Progenitor cell of endocrine pancreas (in vitro differentiated cells): ENCODE measurements at places on chromosomes 7 and 10.

DNA sequence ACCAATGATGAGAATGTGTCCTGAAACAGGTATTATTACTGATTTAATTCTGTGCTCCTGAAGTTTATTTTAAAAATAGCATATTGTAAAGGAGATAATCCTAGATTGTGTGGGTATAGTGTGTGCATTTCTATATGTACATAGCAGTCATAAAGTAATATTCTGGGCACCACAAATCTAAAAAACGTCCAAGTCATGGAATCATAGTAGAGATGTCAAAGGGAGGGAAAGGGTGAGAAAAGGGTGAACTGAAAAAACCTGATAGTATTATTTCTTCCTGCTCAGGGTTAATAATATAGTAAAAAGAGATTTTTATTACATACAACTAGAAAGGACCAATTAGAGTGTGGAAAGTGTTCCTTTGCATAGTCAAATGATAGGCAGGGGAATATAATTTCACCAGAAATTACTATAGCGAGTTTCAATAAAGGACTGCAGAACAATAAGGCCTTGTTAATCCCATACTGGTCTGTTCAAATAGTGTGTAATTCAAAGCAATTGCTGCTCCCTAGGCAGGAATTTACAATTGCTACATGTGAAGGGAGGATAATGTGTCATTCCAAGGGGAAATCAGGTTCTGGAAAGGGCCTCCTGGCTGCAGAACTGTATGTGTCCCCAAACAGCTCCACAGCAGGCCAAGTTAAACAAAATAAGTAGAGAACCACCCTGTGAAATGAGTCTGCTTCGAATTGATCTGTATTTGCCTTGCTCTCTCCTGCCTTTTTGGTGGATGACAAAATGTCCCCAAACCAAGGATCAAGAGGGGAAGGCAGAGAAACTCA is 42.5 kb upstream of the KMT2E start:
- no peak for DNase-seq

- DNase-seq = no peak
Observed at GRCh38 chr10:4018054-4018511, 233.1 kb upstream of the KLF6 start.

- no peak for DNase-seq
Observed at GRCh38 chr10:17847585-17848296, 38.6 kb downstream of the MRC1 start.

- DNase-seq = no peak
Observed at GRCh38 chr10:7937315-7937945, 117.1 kb upstream of the GATA3 start.

GRCh38 chr10:122461367-122461728 is at the start of gene HTRA1:
Gene HTRA1 (plus strand): TSS chr10:122461553. CDS start chr10:122461653, 100 bp downstream.
- DNase-seq = peak; percentile 44

- DNase-seq = no peak
Observed at GRCh38 chr7:136353287-136353686, 376.1 kb upstream of the MTPN start.

DNA sequence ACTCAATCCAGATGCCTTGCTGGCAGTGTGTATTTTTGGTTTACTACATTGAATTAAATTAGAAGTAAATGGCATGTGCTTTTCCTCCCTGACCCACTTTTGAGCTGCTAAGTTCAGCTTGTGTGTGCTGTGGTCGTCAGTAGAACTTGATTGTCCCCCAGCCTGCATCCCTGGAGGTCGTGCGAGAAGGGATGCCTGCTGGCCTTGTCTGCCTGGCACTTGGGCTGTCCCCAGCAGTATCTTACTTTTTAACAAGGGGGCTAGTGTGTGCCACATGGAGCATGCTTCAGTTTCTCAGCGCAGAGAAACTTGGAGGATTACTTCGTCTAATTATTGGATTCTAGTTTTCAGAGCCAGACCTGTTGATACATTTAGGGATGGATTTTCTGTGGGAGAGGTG is 80.2 kb downstream of the ADCY1 start:
- no peak for DNase-seq

GRCh38 chr7:44177570-44178131 is 11.6 kb downstream of the GCK start:
- DNase-seq = no peak

- peak; percentile 31 for DNase-seq
Observed at GRCh38 chr10:12042409-12042796, 206 bp downstream of the UPF2 start.

DNA sequence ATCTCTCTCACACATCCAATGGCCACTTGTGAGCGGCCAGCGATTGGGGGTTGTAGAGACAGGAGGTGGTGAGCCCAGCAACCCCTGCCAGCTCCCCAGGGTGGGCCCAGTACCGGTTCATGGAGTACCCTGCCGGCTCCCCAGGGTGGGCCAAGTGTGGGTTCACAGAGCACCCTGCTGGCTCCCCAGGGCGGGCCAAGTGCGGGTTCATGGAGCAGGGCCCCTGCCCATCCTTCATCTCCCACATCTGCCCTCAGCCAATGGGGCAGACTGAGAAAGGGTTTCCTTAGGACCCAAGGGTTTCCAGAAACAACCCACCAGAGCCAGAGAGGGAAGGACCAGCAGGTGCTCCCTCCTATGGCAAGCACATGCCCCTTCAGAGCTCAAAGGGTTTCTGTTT is 21.4 kb upstream of the SLIT1 start:
- DNase-seq = no peak

DNA sequence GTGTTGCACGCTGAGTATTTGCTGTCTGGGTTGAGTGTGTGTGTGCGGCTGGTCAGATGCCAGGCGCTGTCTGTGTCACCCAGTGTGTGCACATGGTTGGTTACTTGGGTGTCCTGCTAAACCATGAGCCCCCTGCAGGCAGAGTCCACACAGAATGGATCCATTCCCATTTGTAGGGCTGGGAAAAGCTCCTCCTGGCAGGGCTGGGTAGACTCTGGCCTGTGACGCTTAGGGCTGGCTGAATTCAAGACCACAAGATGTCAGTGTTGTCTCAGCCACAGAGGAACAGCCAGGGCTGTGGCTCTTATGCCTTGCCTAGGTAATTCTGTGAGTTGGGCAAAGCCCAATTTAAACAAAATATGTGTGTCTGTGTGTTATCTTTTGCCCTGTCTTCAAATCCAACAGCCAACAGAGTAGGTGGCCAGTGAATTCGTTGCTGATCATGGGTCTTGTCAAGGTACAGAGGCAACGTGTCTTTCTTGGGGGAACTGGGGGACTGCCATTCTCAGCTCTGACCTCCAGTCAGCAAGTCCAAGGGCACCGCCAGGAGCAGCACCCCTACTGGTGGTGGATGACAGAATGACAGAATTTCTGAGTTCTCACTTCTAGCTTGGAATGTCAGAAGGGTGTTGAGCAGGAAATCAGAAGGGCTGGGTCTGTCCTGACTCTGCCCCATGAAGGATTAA is 285.1 kb downstream of the CCSER2 start:
- peak; percentile 34 for DNase-seq

- DNase-seq = no peak
Observed at GRCh38 chr10:69259547-69260243, 18.6 kb upstream of the HK1 start.

DNA sequence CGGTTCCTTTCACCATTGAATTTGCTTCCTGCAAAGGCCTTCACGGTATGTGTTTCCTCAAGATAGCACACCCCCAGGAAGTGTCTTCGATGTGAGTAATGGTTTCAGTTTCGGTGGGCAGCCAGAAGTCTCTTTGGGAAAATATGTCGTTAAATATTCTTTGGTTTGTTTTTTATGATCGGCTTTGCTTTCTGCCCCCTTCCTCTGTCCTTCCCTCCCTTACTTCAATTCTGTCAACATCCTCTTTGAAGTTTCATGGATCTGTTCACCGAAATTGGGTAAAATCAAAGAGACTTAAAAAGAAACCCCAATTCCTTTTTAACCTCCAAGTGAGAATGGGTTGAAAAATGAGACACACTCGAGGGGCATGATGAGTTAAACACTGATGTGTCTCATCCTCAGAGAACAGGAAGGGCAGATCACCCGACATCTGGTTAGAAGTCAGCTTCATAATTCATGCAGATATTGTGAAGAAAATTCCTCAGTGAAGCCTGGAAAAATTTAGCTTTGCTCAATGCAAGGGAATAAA is 170.8 kb upstream of the HABP2 start:
- DNase-seq = no peak

DNA sequence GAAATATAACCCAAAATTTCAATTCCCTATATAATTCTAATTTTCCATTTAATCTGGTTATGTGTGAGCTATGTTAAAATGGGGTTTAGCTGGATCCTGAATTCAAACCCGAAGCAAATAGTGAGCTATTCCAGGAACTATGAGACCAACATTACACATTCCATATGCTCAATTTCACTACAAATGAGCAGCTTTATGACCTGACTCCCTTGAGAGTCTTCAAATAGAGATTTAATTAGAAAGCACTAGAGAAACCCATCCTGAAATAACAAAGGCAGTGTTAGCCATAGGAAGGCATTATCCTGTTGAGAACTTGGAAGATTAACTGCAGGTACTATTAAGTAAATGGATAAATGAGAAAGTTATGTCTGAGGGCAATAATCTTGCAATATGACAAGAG is 890.0 kb downstream of the GRM8 start:
- DNase-seq = no peak

- DNase-seq = no peak
Observed at GRCh38 chr7:28748933-28749584, 209.1 kb downstream of the TRIL start.
